NAMALWA (cell line): ENCODE measurements at places on chromosomes 5 and 9.
A peak's percentile ranks its signal among the peaks of the same experiment; 100 is the strongest.

DNA sequence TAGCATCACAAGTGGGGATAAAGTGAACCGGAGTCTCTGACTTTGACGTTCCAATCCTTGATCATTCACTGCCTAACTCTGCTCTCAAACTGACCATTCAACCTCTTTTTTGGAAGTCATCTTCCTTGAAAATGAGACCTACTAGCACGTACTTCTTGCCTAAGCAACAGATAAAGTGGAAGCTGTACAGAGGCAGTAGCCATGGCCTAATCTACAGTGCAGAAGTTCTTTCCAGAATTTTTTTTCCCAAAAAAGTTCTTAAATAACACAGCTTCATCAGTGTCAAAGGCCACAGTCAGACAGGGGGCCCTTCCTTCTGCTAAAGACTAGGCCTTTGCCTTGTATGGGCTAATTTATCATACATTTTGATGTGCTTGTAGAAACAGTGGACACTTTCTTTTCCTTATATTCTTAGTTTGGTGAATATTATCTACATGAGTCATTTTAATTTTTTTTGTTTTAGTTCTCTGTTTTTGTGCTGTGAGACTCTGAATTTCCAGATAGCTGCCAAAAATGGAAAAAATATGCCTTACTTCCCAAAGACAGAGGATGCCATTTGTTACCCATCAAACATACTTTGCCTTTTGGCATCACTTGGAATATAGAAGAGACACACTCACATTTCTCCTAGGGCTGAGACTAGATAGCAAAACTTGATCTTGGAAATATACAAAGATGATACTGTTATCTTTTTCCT, 96.3 kb upstream of the VCAN start:
- DNase-seq: no peak

DNA sequence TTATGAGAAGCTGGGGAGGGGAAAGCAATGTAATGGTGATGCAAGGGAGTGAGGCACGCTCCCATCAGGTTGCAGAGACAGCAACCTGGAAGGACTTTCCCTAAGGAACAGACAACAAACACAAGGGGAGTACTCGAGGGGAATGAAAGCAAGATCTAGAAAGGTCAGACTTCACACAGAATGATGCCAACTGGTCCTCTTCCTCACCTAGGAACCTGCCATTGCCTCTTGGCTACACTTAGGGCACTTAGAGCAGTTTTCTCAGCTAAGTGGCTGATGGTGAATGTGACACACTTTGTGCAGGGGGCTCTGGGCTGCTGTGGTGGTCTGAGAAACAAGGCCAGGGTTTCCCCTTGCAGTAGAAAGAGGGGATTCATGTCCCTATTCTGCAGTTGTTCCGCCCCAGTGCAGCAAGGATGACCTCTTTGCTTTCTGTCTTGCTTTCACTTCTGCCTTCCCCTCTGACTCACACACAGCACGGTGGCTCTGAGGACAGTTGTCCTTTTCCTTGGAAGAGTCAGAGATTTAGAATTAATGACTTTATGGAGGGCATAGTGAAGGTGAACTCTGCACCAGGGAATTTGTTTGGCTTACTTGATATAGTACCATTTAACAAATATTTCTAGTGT, 394.0 kb upstream of the KLF4 start:
- no peak for DNase-seq

DNA sequence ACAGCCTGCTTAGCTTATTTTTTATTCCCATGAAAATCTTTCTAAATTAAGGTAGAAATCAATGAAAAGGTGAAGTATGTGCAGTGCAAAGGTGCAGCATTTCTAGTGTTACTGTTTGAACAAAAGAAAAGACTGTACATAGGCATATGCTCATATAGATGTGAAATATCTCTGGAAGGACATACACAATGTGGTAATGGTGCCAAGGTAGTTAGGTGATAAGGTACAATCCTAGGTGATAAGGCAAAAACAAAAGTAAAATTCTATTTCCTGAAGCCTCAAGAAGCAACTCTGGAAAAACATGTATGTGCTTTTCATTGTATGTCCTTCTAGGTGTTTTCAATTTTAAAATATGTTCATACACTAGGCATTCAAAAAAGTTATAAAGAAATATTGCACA, 139.4 kb upstream of the PTGER4 start:
- DNase-seq: no peak

- DNase-seq: no peak
Measured at GRCh38 chr9:37947977-37948376, 44.0 kb upstream of the SLC25A51 start.

GRCh38 chr9:6024035-6024554, 8.7 kb upstream of the RANBP6 start:
- DNase-seq: peak; percentile 77

GRCh38 chr5:131664929-131665328, 29.9 kb upstream of the RAPGEF6 start:
- no peak for DNase-seq

DNA sequence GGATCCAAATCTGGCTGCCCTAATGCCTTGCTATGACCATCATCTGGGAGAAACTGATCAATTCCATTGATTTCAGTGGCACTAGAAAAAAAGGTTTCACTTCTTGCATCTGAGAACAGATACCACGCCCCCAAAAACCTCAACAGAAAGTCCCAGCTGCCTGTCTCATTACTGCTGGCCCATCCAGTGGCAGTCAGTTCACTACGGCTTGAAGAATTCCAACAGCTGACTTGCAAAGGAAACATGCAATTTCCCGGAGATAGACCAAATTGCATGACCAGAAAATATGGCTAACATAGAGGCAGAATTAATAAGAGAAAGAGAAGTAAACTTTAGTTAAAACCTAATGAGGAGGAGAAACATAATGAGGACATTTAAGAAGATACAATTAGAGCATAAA, 48.6 kb downstream of the UGCG start:
- no peak for DNase-seq

GRCh38 chr5:172140120-172140519, 47.9 kb downstream of the STK10 start:
- no peak for DNase-seq

GRCh38 chr5:140883927-140884697, 2.2 kb downstream of the PCDHA13 start:
- DNase-seq: no peak
